Fibroblast of skin of scalp (primary cell): ENCODE measurements at places on chromosomes 3 and 15.

- peak; percentile 1 for DNase-seq
Measured at GRCh38 chr15:26449291-26449690, 323.6 kb downstream of the GABRB3 start.

DNA sequence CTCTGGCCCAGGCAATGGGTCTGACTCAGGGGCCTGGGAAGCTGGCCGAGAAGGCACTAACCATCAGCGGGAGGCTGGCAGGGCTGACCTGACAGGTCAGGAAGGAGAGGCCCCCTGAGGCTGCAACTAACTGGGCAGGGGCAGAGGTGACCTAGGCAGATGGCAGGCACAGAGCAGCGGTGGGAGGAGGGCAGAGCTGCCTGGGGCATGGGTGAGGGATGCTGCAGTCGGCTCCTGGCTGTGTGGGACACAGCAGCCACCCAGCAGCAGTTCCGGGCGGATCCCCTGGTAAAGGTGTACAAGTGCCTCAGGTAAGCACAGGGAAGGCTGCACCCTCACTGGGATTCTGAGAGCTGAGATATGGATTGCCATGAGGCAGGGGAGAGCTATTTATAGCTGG is 236.1 kb downstream of the OCA2 start:
- no peak for DNase-seq

GRCh38 chr3:60010781-60011180 is 961.0 kb upstream of the CFAP20DC start:
- DNase-seq: no peak

DNA sequence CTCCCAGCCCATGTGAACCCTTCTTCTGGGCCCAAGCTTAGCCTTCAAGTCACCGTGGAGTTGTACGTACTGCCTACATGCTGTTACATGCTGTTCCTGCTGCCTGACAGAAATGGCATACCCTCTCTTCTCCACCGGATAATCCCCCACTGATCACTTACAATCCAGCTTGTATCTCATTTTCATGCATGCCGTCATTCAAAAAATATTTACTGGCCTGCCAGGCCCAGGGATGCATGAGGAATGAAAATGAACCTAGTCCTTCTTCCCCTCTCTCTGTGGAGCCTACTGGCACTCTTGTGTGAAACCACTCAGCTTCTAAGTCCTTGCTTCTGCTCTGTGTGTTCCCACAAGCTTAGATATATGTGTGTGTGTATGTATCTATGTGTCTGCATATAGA is 60.6 kb downstream of the WNT5A start:
- peak; percentile 56 for DNase-seq

- no peak for DNase-seq
Measured at GRCh38 chr15:70470556-70471191, 292.7 kb downstream of the UACA start.
